ENCODE measurements at places on chromosomes 12 and 14.

- H3K27me3 ChIP-seq, result no peaks in the 10 kb centered on the region
- H3K4me1 ChIP-seq, result no peaks in the 10 kb centered on the region
- H3K4me3 ChIP-seq, result no peak overlapping the region
- H3K36me3 ChIP-seq, result no peaks in the 10 kb centered on the region
Measured at GRCh38 chr14:30681752-30682355, 59.7 kb downstream of the SCFD1 start.

- H3K27ac ChIP-seq, result peak overlapping the region; percentile 71
- H3K4me3 ChIP-seq, result no peak overlapping the region
- no peaks in the 10 kb centered on the region for H3K36me3 ChIP-seq
- H3K4me1 ChIP-seq, result no peaks in the 10 kb centered on the region
- no peaks in the 10 kb centered on the region for H3K27me3 ChIP-seq
- peak; percentile 82 for DNase-seq
Measured at GRCh38 chr12:53159195-53159839, 21.2 kb upstream of the ZNF740 start.

- H3K4me1 ChIP-seq, result no peaks in the 10 kb centered on the region
- no peaks in the 10 kb centered on the region for H3K27me3 ChIP-seq
- no peak overlapping the region for H3K27ac ChIP-seq
- H3K4me3 ChIP-seq, result no peak overlapping the region
- DNase-seq, result no peak
- no peaks in the 10 kb centered on the region for H3K36me3 ChIP-seq
Measured at GRCh38 chr12:79069009-79069408, 204.4 kb downstream of the SYT1 start.

- no peak overlapping the region for H3K4me3 ChIP-seq
- no peak overlapping the region for H3K27ac ChIP-seq
- no peaks in the 10 kb centered on the region for H3K36me3 ChIP-seq
- H3K4me1 ChIP-seq, result no peaks in the 10 kb centered on the region
- peak; percentile 6 for DNase-seq
- no peaks in the 10 kb centered on the region for H3K27me3 ChIP-seq
Measured at GRCh38 chr12:15526033-15526432, 203.7 kb downstream of the PTPRO start.

All from Caco-2 (cell line).